ENCODE measurements at places on chromosomes 3 and 15.

- no peak for DNase-seq
These were observed 310.8 kb downstream of the PTPRG start for GRCh38 chr3:61872077-61872706.

DNA sequence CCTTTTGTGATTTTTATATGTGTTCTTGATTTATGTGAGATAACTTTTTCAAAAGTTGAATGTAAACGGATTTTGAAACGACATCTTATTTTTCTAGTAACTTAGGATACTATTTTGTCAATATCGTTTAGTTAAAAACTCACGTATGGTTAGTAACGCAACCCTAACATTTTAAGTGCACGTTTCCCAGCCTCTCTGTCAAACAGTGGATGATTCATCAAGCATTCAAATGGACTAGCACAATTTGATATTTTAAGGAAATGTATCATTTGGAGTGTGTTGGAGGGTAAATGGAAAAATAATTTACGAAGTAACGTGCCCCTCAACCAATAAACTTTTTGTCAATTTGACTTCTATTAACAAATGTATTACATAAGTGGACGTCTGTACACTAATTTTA, 23.3 kb downstream of the RTP3 start:
- no peak for DNase-seq

DNA sequence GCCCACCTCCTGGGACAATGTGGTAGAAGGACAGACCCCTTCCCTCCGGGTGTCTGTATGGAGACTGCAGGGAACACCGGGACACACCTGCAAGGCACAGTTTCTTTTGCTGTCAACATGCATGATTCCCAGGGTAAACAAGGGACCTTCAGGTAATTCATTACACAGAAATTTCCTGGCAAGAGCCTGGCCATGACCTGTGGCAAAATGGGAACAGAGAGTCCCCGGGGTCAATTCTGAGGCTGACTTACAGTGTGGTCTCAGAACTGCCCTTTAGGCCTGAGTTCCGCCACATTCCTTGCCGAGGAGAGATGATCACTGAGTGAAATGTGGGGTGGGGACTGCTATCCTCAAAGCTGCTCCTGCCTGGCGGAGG, 6.3 kb downstream of the STARD5 start:
- DNase-seq, result no peak

DNA sequence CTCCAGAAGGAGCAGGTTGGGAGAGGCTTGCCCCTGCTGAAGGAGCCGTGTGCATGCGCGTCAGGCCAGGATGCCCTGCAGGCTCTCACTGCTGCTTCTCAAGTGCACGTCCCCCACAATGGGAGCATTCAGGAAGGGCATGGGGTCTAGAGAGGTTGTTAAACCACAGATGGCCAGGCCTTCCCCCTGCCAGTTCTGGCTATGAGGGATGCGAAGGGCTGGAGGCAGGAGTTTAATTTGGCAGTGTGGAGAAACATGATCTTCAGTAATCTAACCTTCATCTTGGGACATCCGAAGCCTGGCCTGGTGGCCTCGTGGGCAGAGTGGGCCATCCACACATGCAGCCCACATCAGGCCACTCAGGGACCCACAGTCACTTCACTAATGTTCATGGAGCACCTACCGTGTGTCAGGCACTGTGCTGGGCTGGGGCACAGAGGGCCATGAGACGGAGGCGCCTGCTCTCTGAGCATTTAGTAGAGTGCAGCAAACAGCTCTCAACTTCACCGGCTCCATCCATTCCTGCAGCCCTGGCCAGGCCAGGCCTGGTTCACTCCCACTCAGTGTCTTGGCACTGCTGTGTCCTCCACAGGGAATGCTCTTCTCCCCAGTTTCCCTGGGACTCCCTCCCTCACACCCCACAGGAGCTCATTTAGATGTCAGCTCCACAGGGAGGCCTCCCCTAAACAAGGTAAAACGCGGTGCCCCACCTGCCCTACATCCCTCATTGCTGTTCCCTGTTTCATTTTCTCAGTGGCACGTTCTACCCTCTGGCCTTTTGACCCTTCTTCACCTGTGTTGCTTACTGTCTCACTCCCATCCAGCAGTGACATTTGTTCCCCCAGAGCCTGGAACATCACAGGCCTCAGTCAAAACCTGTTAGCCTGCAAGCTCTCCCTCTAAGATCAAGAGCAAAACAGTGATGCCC, 4.0 kb downstream of the CFAP100 start:
- DNase-seq, result no peak

DNA sequence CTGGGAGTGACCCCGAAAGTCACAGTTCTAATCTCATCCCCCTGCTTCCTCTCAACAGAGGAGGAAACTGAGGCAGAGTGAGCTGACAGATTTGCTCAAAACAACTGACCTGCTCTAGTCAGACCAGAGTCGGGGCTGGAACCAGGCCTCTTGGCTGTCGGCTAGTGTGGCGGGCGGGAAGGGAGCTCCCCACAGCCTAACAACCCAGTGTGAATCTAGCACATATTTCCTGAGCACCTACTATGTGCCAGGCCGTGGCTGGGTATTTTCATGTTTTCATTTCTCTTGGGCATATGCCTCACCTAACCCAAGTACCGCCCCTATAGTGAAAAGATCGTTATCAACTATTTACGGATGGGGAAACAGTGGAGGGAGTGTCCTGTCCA, 27.2 kb downstream of the GRIP2 start:
- DNase-seq, result no peak

GRCh38 chr3:144286235-144286910, 314.8 kb downstream of the DIPK2A start:
- DNase-seq, result no peak

GRCh38 chr15:47803767-47804166, 86.5 kb downstream of the SEMA6D start:
- DNase-seq, result no peak

GRCh38 chr15:66753687-66754377, 51.8 kb downstream of the SMAD6 start:
- DNase-seq, result no peak

DNA sequence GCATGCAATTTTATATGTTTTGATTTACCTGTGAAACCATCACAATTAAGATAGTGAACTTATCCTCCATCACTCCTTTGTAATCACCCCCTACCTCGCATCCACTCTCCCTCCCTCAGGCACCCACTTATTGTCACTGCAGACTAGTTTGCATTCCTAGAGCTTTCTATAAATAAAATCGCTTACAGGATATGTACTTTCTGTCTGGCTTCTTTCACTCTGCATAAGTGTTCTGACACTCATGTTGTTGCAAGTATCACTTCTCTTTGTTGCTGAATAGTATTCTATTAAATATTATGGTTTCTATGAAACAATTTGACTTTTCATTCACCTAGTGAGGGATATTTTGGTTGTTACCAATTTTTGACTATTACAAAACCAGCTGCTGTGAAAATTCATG, 139.3 kb downstream of the RSRC1 start:
- no peak for DNase-seq

DNA sequence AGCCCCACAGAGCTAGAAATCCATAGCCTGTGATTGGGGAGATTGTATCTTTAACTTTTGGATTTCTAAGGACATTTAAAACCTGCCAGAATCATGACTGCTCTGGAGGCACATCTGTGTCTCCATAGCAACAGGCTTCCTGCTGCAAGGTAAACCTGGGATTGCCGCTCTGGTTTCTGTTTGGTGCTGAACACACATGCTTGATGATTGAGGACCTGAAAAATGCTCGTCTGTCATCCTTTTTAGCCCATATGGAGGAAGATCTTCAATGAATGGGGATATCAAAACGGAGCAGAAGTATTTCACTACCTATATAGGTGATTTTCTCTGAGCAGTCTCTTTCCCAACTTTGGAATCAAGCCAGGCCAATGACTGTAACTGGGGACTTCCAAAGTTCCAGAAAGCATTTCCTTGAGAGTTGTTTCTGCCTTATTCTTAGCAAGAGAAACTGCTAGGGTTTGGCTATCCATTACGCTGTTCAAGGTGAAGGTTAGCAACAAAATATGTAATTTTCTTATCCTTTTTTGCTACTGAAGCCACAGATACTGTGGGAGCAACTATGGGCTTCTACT, 96.5 kb upstream of the TNIK start:
- no peak for DNase-seq

Data from smooth muscle cell of the brain vasculature (primary cell).